ENCODE measurements at places on chromosomes 7 and 10.

DNA sequence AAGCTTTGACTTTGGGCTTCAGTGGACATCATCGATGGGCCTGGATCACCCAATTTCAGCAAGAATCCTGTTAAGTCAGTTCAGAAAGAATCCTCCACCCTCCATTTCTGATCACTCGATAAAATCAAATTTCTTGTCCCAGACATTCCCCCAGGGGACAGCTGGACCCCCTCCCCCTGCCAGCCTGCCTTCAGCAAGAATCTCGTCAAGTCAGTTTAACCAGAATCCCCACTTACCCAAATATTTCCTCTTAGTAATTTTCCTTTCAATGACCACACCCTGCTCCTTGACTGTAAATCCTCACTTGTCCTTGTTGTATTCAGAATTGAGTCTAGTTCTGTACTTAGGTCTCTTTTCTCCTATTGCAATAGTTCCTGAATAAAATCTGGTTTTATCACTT, 766.9 kb downstream of the XPNPEP1 start:
- no peak for DNase-seq

DNA sequence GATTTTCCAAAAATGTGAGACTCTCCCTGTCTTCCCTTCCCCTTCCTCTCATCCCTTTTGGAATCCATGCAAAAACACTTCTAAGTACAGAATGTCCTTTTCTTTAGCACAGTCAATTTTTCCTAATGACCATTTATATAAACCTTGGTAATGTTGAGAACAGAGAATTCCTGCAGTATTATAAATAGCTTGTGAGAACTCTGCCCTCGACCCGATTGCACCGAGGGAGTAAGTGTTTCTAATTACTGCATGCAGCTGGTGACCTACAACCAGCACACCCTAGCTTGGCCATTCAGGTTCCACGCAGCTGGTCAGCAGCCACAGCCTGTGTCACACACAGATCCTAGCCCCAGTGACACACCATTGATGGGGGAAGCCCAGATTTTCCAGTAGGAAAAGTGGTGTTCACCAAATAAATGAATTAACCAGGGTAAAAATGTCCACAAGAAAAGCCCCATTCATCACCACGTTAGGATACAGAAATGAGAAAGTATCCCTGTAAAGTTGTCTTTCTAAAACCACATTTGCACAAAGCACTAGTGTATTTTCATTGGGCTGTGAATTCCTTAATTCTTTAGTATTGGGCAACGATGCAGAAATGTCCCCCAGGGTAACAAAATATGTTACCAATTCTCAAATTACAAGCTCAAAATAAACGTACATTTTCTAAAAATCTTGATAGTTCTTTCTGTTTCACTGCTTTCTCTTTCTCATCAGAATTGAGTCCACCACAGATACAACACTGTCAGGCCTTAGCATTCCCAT, 499.0 kb upstream of the KLF6 start:
- no peak for DNase-seq

DNA sequence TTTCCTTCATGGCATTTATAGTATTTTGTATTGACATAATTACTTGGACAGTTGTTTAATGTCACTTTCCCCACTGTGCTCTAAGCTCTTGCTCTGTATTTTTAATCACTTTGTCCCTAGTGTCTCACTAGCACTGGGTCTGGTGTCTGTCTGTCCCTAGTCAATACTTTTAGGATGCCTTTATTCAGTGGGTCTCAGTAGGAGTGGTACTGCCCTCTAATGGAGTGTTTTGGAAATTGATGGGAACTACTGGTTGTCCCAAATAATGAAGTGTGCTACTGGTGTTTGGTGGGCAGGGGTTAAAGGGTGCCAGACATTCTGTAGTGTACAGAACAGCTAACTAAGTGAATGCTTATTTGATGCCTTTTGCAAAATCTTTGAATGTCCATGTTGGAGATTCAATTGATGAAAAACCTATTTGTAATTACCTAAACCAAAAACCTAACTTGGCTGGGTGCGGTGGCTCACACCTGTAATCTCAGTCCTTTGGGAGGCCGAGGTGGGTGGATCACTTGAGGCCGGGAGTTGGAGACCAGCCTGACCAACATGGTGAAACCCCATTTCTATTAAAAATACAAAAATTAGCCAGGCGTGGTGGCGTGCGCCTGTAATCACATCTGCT, 33.3 kb downstream of the CDK14 start:
- peak; percentile 31 for DNase-seq

DNA sequence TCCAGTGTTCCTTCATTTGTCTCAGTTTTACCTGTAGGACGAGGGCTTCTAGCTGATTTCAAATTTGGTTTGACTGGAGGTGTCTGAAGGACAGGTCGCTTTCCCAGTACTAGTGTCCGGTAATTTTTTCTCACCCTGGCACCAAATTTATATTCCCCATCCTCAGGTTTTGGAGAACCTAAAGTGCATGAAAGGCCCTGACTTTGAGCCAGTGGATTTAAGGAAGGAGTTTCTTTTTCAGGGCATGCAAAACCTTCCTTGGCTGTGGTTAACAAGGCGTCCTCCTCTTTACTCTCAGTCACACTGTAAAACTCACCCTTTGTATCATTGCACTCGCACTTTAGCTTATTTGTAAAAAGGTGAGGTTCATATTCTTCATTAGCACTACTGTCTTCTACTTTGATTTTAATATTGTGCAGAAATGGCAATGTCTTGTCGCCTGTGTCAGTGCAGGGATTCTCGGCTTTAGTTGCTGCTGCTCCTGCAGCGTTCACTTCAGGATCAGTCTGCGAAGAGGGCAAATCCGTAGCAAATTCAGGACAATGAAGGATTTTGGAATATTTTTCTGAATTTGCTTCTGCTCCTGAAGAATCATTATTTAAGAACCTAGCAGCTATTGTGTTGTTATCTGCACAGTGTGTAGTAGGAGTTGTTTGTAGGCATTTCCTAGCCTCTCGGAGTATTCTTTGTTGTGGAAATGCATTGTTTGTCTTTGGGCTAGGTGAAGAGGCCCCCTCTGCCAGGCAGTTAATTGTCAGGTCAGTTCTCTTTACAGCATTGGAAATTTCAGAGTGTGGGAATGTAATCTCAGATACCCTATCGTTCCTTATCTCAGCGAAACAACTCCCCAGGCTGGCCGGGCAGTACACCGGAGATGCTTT, 9.9 kb downstream of the SKIDA1 start:
- no peak for DNase-seq

- no peak for DNase-seq
Observed at GRCh38 chr7:148172920-148173319, 417.6 kb upstream of the C7orf33 start.

DNA sequence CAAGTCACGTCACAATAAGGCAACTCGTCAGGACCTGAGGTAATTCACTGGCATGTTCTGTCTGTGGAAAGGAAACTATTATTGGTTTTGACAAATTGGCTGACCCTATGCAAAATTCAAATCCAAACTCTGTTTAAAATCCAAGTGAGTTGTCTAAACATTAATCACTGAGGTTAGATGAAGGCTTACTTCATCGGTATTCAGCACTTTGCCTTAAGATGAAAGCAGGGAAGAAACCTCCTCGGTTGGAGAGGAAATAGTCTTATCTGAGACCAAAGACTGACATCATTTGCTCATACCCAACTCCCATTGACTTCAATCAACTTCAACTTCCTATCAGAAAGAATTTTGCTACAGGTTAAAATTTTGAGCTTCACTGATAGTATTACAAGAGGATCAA, 355.1 kb upstream of the MBL2 start:
- no peak for DNase-seq

DNA sequence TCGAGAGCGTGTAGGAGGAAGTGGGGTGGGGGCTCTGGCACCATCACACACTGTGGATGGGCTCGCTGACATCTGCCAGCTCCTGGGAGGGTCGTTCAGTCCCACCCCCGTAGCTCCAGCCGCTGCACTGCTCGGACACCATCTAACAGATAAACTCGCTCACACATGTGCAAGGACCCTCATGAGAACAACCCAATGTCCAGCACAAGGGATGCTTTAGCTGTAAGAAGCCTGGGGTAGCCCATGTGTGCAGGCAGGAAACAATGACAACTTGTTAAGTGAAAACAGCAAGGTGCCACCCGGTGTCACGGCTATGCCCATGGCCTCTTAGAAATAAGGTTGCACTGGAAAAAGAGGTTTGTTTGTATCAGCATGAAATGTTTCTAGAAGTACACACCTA, 14.1 kb downstream of the OGDHL start:
- DNase-seq: no peak

DNA sequence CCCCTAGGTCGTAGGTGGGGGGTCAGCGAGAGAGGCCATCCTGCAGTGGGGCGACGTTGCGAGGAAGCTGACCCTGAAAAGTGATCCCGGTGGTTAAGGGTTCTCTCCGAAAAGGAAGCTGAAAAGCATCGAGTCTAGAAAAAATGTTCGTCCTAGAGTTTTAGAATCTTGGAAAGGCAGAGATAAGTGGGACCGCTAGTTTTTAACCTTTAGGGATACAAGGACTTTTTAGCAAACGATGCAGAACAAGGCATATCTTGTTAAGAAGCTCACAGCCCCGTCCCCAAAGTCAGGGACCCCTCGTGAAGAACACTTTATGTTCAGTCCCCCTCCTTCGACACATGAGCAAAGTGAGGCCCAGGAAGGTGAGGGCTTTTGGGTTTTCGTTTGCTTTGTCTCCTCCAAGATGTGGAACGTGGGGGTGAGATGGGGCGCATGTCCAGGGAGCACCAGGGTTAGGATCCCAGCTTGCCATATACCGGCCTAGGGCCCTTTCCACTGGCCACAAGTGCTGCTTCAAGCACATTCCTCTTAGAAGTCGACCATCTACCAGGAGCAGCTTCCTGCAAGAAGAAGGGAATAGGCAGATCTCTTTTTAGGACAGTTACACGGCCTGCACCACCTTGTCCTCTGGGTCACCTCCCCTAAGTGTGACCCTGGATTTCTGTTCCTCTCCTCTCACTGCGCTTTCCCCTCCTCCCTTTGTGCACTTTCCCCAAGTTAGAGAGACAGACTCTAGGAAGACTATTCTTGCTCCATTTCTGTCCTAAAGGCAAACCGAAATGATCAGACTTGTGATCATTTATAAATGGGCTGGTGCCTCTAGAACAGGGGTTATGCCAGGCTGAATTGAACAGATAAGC, 969 bp downstream of the SLC35G1 start:
- no peak for DNase-seq

DNA sequence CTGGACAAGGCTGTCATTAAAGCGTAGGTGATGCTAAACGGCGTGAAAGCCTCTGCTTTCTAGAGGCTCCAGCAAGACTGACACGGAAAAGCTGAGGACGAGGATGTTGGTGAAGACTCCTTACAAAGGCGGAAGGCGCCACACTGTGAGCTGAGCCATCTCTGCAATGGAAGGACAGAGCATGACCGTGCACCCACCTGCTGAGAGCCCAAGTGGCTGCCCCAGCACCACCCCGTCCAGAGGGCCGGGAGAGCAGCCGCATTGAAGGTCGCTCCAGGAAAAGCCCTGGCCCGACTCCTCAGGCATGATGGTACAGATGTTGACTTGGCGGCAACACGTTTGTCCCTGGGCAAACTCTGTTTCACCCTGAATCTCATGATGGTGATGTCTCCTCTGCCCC, 492.7 kb downstream of the DNAJB6 start:
- DNase-seq: no peak

DNA sequence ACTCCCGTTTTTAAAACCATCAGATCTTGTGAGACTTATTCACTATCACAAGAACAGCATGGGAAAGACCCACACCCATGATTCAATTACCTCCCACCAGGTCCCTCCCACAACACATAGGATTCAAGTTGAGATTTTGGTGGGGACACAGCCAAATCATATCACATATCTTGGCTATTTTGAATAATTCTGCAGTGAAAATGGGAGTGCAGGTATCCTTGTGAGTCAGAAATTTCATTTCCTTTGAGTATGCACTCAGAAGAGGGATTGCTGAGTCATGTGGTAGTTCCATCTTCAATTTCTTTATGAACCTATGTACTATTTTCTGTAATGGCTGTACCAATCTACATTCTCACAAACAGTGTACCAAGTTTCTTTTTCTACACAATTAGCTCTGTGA, 125.8 kb downstream of the ANKRD7 start:
- DNase-seq: no peak

GRCh38 chr7:137878333-137878961, 31.7 kb upstream of the DGKI start:
- DNase-seq: no peak

DNA sequence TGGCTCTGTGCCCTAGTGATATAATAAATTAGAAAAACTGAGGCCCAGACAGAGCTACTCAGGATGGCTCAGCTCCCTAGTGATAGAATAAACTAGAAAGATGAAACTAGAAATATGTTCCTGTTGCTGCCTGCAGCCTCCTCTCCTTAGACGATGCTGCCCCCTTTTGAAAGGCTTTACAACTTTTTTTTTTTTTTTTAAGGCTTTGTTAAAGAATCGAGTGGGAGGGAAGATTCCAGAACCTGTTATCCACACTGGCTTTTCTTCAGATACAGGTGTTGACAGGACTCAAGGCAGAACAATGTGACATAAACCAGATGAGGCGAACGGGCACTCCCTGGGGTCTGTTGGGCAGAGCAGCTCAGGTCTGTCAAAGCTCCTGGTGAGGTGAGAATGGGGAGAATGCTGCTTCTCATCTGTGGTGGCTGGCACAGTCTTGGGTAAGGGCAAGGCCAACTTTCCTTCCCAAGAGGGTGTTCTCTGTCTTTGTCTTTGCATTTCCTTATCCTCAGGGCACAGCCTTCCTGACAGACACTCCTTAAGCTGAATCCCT, 175.1 kb downstream of the COBL start:
- peak; percentile 28 for DNase-seq

- no peak for DNase-seq
Observed at GRCh38 chr10:110324201-110324804, 19.6 kb upstream of the SMNDC1 start.

- no peak for DNase-seq
Observed at GRCh38 chr7:363626-364025, 73.7 kb downstream of the FOXL3 start.

DNA sequence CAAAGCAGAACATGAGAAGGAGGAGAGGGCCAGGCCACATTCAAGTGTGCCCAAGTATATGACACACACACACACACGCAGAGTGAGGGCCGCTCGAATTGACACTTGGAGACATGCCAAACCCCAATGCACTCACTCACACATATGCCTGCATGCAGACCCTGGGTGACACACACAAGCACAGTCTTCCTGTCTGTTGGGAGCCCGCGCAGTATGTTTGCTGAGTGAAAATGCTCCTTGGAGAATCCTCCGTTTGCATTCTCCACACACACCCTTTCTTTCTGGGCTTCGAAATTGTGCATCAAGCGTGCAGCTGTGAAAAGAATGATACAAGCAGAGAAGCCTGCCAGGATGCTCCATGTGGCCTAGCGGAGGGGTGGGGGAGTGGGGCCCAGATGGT, 120.9 kb downstream of the PLXNA4 start:
- DNase-seq: no peak

GRCh38 chr10:71757399-71757922, 15.9 kb downstream of the VSIR start:
- DNase-seq: no peak

Data from NCI-H2081 (cell line).